ENCODE measurements at places on chromosomes 3 and 15. TPM values are rescaled to one million over a fixed set of nuclear protein-coding genes. Genes with fewer than 3 reads are reported as not detected.

DNA sequence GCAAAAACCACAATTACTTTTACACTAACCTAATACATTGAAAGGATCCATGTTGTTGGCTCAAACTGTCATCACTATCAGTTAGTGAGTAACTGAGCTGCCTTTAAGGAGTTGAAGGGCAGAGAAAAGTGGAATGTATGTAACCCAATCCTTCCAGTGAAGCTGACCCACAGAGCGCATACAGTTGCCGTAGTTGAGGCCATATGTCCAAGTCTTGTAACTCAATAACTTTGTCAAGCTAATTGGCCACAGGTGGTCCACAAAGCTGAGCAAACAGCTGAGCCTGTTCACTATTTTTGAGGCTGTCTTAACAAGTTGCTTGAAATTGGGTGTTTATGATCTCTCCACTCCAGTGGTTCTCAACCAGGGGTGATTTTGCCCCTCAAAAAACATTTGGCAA lies 169.0 kb upstream of the SLC24A5 start:
- no peak for DNase-seq

DNA sequence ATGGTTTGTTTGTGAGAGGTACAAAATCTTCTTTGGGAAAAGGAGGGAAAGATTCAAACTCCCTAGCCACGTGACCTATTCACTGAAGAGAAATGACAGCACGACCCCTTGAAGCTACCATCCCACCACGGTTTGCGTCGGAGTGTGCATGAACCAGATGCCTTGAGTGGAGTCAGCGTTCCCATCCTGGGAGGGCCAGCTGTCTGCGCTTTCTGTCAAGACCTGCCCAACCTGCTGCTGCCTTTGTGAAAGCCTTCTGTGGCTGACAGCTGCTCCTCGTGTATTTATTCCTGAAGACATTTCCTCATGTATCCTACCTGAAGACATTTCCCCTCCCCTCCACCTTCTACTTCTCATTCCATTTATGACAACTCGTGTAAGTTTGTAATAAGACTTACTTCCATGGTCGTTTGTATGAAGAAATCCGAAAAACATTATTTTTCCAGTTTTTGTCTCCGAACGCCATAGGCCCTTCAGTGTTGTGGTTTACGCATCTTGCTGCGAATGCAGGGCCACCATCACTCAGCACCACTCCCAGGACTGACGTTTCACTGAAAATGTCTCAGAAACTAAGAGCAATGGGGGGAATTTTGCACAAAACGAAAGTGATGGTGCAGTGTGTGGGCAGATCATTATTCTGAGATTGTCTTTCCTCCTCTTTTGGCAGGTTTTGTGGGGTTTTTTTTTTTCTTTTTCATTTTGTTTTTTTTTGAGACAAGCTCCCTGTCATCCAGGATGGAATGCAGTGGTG lies 18.9 kb downstream of the EBLN2 start:
- DNase-seq, result no peak

DNA sequence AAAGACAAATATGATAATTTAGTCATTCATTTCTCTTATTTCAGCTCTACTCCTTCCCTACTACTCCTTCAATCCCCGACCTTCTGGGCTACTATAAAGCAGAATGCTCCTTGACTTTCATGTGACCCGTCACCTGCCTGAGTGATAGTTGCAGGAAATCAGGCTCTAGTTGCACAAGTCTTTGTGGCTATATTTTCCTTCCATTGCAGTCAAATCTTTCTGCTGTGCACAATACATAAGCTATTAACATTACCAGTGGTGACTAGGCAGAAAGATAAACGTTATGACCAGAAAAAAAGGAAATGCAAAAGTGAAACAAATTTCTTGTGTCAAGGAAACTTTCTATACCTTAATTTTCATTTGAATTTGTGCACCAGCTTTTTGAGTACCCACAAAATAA lies 2.3 kb downstream of the SUCNR1 start:
- no peak for DNase-seq

DNA sequence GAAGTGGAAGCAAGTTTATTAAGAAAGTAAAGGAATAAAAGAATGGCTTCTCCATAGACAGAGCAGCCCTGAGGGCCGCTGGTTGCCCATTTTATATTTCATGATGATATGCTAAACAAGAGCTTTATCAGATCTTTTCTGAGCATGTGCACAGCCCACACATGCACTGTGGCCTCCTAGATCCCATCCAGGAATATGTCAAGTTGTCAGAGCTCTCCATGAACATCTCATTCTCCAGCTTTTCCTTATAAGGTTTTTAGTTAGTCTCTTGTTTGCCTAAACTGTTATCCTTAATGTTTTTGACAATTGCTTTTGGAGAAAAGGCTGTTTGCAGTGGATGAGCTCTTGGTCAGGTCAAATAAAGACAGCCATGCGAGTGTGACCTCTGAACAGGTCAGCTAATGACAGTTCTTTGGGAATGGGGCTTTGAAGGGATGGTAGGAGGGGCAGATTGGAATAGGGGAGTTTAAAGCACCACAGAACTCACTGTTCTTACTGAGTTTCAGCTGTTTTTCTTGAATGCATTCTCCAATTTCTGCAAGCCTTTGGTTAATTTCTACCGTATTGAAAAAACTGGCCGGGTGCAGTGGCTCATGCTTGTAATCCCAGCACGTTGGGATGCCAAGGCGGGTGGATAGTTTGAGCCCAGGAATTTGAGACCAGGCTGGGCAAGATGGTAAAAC lies 69.4 kb upstream of the CRTC3 start:
- peak; percentile 19 for DNase-seq

- no peak for DNase-seq
These were observed 403.6 kb upstream of the CDIN1 start for GRCh38 chr15:36175741-36176291.

DNA sequence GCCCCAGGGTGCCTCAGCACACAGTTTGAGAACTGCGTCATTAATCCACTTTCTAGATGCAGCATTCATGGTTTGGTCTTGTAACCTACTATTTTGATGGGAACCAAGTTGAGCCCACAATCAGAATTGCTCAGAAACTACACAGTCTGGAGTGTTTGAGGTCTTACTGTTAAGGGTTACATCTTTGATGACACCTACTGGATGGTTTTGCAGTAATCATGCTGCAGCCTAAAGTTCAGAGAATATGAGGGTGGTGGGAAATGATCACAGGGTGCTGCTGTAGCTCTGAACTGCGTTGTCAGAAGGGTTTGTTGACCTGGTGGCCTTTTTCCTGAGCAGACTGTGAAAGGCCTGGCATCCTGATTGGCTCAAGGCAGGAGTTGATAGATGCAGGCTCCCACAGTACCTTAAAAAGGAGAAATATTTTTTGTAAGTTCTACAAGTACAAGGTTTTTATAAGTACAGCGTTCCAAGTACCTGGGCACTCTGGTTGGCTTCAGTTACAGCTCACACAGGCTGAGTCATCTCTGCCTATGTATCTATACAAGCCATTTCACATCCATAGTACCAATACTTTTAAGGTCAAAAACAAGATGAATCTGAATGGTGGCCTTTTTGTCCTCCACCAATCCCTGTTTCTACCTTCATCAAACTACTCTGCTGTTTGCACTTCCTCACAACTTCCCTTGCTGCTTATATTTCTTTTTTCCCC lies 60.5 kb upstream of the ACKR4 start:
- no peak for DNase-seq

GRCh38 chr3:122936335-122936734 lies 91.2 kb downstream of the SEMA5B start:
- no peak for DNase-seq

DNA sequence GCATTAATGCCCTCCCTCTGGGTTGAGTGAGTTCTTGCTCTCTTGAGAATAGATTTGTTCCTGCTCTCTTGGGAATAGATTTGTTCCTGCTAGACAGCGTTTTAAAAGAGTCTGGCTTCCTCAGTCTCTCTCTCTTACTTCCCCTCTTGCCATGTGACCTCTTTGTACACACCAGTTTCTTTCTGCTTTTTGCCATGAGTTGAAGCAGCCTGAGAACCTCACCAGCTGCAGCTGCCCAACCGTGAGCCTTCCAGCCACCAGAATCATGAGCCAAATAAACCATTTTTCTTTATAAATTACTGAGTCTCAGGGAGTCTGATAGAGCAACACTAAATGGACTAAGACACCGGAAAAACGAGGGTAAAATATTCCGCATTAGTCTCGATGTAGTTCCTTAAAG lies 253.6 kb downstream of the CNTN6 start:
- no peak for DNase-seq

- peak; percentile 60 for DNase-seq
These were observed 3.8 kb upstream of the ZNF280D start for GRCh38 chr15:56736881-56737707.

GRCh38 chr3:196246612-196247308 lies 30.4 kb downstream of the SLC51A start:
- DNase-seq, result peak; percentile 27

- no peak for DNase-seq
These were observed 887.4 kb upstream of the EPHA6 start for GRCh38 chr3:95926904-95927501.

DNA sequence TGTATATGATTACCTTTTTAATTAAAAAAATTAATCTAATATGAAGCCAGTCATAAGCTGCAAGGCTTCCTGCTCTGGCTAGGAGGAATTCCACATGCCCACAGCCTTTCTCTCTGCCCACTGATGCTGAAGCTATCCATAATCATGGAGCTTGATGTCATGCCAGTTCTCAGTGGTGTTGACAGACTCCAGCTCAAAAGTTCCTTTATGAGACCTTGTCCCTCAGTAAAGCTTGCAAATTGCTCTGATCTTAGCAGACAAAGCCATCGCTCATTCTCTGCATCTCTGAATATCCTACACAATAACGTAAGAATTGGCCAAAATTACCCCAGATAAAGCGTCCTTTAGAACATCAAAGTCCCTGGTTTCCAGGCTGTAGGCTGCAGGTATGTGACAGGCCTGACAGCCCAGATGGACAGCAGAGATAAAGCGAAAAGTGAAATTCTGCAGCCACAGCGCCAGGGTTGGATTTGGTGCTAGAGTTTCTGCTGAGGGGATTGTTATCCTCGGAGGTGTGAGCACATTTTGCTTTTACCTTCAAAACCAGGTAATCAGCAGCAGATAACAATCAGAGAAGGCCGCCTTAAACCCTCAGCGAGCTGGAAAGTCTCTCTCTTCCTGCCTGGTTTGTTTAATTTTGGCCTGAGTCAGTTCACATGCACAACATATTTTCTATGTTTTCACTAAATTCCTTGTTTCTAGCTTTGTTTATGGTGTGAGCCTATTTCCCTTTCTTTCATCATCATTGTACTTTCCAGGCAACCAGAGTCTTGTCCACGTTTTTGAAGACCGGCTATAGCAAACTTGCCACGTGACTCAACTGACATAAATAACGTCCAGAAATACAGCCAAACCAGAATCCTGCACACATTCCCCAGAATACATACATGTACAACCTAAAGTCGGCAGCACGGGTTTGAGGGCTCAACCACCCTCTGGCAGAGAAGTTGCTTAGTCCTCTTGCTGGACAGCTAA lies 36.6 kb upstream of the ALDH1A3 start:
- DNase-seq, result peak; percentile 92

GRCh38 chr15:87648278-87648677 lies 608.3 kb downstream of the NTRK3 start:
- peak; percentile 69 for DNase-seq

- DNase-seq, result peak; percentile 45
These were observed 3.8 kb upstream of the GABPB1 start for GRCh38 chr15:50358845-50359244.

- DNase-seq, result no peak
These were observed 54.3 kb upstream of the SNRPA1 start for GRCh38 chr15:101349047-101349951.

DNA sequence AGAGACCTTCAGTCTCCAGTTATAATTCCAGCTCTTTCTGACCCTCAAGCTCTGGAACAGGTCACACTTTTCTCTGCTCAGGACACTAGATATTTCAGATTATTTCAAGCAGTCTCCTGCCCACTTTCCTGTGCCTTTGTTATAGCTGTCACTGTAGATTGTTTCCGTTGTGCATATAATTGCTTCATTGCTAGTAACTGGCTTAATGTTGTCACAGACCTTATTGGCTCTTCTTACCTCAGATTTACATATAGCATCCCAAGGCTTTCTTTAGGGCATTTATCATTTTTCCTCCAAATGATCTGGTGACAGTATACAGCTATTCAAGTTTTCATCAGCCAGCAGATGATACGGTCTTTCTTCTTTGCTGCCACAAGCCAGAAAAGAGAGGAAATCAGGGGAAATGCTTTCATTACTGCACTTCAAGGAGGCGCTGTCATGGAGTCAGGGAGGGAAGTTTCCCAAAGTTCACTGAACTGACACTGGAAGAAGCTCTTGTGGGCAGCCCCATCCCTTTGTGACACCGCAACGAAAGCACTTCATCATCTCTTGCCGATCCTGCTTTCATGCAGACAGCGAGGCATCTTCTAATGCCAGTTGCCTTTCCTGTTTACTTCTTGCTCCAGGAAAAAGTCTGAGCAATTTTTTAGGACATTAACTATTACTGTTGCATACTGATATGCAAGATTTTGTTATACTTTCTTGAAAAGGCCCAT lies 181.9 kb downstream of the CDIN1 start:
- no peak for DNase-seq

- DNase-seq, result no peak
These were observed 254.7 kb upstream of the PROK2 start for GRCh38 chr3:72039677-72040076.

DNA sequence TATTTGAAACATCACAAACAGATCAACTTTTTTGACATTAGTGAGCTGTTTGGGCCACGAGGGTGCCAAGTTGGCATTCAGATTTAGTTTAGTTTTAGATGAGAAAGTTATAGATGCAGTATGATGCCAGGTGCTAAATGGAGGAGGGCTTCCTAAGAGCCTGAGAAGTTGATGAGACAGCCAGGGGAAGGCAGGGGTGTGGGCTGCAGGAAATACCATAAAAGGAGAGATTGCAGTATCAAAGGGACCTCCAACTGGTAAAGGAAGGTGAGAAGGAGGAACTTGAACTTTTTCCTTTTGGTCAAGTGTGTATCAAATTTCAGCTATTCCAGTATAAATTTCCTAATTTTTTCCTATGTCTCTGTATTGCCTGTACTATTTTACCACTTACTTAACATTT lies 2.0 kb upstream of the TNIK start:
- no peak for DNase-seq

DNA sequence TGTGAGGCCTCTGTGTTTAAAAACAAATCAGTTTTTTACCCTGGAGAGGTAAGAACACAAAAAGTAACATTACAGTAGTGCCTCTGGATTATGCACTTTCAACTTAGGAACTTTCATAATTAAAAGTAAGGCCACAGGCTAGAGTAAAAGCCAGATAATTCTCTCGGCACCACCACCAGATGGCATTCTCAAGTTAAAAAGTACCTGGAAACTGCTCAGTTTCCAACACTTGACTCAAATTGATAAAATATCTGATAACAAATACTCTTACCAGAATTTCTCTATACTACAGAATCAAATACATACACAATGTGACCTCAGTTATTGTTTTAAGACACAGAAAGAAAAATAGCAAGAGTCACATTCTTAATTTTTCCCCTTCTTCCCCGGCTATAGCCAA lies 19.9 kb downstream of the SPICE1 start:
- peak; percentile 44 for DNase-seq

GRCh38 chr15:100244796-100245486 lies 96.8 kb downstream of the ADAMTS17 start:
- DNase-seq, result no peak

The PCNP gene
- total RNA-seq, result 87.9 TPM

The DUOX1 gene
- not detected for total RNA-seq

The INAFM2 gene
- 11.9 TPM for total RNA-seq

The CISH gene
- total RNA-seq, result 0.86 TPM

The CPEB1 gene
- total RNA-seq, result 7.1 TPM

Measured in fibroblast of villous mesenchyme (primary cell).